ENCODE measurements at places on chromosomes 4 and X.
A peak's percentile ranks its signal among the peaks of the same experiment; 100 is the strongest.

DNA sequence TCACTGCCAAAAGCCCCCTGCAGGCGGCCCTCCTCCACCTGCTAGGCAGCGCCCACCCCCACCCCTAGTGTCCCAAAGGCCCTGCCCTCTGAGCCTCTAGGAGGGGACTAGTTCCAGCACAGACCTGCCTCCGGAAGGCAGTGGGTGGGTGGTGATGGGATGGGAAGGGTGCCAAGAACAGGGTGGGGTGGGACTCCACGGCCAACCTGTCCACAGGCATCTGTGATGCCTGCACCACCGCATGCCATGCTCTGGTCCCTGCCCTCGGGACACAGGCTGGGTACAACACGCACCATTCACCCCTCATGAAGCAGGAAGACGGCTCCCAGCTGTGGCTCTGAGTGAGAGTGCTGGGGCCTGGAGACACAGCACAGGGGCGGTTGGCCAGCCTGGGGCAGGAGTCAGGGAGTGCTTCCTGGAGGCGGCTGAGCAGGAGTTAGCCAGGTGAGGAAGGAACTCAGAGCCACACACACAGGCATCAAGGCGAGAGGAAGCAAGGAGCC, 243.1 kb upstream of the PSAPL1 start:
- no peak for DNase-seq

- no peak for DNase-seq
Observed at GRCh38 chrX:149491812-149492211, 13.3 kb downstream of the IDS start.

DNA sequence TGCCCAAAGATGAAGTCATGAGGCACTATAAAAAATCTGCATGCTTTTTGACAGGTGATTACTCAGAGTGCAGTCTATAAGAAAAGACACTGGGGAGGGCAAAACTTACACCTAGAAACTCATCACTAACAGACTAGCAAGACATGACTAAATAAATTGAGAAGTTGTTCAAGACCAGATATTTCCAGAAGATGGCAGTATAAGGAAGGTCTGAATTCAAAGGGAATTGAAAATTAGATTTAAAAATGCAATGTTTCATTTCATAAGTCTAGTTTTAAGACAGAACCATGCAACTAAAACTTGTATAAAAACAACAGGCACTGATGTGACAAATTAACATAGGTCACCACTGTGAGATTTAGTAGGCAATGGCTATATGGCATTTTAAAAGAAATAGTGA, 232.5 kb upstream of the POF1B start:
- no peak for DNase-seq

DNA sequence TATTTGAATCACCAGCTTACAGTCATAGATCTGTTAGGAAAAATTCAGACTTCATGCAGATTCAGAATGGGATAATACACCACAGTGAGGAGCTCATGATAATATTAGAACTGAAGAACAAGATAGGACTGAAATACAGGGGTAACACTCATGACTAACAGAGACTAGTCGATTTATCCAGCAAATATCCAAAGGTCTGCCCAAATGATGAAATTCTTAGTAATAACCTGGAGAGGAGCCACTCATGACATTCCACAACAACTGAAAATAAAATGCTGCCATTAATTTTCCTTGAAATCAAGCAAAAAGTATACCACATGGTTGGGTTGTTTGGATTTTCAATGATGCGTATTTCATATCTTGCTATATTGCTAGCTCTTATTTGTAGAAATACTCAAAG, 903.7 kb upstream of the ADGRL3 start:
- DNase-seq, result no peak

DNA sequence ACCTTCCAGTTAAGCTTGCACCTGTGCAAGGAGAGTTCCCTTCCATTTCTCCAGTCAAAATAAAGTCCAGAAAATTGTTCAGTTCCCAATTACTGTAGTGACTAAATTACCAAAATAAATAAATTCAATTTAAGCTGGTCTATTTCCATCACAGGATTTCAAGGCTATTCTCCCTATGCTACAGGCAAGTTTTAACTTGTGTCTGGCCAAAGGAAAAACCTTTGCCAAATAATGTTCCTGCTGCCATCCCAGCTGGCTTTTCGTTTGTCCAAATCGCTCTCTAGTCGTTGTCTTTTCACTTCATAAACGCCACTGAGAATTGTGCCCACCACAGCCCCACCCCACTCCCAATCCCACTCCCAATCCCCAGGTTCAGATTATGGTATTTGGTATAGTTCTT, 2.4 kb downstream of the KCTD8 start:
- DNase-seq, result no peak

GRCh38 chr4:168643111-168643795, 146.4 kb downstream of the PALLD start:
- DNase-seq, result no peak

- DNase-seq, result no peak
Observed at GRCh38 chrX:82163701-82164100, 961.8 kb downstream of the SH3BGRL start.

- no peak for DNase-seq
Observed at GRCh38 chr4:13537011-13537831, 7.1 kb downstream of the NKX3-2 start.

DNA sequence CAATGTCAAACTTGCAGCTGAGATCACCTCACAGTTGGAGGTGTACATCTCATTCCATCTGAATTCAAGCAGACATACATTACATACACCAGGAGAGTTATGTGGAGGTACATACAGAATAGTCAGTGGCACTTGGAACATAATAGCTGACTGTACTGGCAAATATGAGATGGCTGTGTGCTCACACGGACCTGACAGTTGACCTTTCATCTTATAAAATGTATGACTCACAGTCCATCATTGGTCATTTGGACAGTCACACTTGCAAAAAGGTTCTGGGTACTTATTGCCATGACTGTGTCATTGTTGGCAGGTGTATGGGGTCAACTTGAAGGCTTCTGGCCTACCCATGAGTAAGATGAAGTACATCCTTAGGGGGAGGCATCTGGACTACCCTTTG, 88.6 kb upstream of the WDR1 start:
- DNase-seq, result no peak

GRCh38 chr4:76736414-76736813, 161.5 kb downstream of the SOWAHB start:
- no peak for DNase-seq

DNA sequence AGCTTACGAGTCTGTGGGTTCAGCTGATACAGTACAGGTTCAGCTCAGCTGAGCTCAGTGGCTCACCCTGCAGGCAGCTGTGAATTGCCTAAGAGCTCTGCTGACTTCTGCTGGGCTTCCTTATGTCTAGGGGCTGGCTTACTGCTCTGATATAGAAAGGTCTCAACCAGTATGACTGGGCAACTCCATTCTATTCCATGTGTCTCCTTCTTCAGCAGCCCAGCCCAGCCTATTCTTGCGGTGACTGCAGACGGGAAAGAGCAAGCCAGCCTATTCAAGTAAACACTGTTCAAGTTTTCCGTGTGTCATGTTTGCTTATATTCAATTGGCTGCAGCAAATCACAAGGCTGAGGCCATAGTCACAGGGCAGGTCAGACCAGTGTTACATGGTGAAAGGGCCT, 615.4 kb upstream of the ZFP42 start:
- DNase-seq, result no peak

DNA sequence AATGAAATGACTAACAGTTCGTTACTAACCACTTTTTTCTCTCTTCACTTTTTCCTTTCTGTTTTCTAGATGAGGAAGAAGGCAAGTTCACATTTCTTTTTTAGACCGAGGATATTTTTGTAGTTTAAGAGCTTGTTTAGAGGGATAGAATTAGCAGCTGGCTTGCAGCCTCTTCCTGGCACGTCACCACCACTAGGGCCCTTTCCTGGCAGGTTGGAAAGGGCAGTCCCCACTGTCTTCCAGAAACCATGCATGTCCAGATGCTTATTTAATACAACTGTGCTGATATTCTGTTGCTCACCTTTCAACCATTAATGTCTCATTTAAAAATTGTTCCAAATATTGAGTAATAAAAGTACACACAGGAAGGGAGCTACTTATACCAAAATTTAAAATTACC, 209.5 kb upstream of the PACRGL start:
- DNase-seq, result no peak

- DNase-seq, result peak; percentile 65
Observed at GRCh38 chr4:110823251-110823650, 200.4 kb upstream of the PITX2 start.

- DNase-seq, result no peak
Observed at GRCh38 chrX:42602136-42602535, 175.8 kb downstream of the PPP1R2C start.

GRCh38 chrX:10120828-10121227, 35.9 kb upstream of the CLCN4 start:
- no peak for DNase-seq
